ENCODE measurements at places on chromosomes 6 and 20.

DNA sequence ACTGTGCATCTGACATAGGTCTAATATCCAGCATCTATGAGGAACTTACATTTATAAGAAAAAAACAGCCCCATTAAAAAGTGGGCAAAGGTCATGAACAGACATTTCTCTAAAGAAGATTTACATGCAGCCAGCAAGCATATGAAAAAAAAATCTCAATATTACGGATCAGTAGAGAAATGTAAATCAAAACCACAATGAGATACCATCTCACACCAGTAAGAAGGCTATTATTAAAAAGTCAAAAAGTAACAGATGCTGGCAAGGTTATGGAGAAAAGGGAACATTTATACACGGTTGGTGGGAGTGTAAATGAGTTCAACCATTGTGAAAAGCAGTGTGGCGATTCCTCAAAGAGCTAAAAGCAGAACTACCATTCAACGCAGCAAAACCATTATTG, 13.1 kb downstream of the METTL24 start:
- no peak for DNase-seq

- DNase-seq = no peak
These were observed 22.9 kb upstream of the HLA-B start for GRCh38 chr6:31379850-31380249.

DNA sequence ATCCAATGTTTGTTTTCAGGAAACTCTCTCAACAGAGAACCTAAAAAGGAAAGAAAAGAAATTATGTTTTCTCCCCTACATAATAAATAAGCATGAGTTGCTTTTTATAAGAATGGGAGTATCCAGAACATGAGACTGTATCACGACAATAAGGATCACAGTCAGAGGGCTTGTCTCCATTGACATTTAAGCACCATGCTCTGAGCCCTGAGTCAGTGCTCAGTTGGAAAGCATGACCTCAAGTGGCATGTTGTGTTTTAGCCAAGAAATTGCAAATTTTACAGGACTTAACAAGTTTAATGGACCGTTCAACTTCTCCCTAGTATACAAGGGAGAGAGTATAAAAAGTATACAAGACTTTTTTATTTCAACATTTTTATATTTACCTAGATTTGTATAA, 431.6 kb downstream of the GJA1 start:
- DNase-seq = no peak

GRCh38 chr6:159691133-159691962, 1.7 kb downstream of the SOD2 start:
- DNase-seq = no peak

DNA sequence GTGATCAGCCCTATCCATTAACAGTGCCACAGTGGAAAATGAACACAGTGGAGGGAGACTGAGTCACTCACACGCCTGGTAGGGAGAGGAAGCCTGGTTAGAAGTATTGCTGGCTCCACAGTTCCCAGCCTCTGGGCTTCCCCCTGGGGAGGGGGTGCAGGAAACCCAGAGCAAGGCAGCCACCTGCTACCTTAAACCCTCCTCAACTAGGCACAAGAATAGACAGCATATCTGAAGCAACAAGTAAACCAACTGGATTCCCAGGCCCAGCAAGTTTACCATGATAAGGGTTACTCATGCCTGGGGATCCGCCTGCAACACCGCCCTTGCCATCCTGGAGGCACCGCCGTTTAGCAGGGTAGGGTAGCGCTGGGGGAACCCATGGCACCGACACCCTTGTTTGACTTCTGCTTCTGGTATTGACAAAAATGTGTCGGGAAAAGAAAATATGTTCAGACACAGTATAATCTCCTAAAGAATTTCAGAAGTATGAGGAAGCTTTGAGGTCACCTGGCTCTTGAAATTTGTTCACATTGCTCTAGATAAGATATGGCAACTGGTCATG, 38.3 kb downstream of the SLC22A23 start:
- DNase-seq = no peak

GRCh38 chr20:23251779-23252178, 98.8 kb upstream of the NXT1 start:
- DNase-seq = no peak
